DND-41 (cell line): ENCODE measurements at places on chromosomes 11 and 22.

DNA sequence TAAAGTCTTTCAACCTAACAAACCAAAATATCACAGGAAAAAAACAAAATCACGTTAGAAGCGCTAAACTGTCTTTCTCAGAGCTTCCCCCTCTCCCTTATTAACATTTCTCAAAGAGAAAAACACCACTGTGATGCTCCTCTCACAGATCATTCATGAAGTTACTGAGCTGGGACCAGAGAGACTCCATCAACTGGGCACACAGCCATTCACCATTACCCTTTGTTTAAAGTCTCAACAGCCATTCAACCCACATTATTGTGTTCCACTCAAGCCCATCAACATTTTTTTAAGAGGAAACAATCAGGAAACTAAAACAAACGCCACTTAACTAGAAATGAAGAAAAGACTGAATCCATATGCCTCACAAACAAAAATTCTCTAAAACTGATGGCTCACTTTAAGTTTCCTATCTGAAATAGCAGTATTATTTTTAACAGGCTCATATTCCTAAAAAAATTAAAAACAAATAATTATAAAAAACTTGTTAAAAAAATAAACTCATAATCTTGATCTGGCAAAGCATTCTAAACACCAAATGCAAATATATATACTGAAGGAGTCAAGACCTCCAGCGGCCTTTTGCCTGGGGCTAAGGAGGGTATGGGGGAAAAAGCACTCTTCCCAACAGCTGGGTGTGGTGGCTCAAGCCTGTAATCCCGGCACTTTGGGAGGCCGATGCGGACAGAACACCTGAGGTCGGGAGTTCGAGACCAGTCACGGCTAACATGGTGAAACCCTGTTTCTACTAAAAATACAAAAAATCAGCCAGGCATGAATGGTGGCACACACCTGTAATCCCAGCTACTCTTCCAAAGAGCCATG, 14.0 kb downstream of the CELF1 start:
- H3K4me3 ChIP-seq: no peak overlapping the region
- H3K27me3 ChIP-seq: no peaks in the 10 kb centered on the region
- H3K36me3 ChIP-seq: peaks cover 33% of the 10 kb centered on the region; the same call in 1 of the 2 replicates

DNA sequence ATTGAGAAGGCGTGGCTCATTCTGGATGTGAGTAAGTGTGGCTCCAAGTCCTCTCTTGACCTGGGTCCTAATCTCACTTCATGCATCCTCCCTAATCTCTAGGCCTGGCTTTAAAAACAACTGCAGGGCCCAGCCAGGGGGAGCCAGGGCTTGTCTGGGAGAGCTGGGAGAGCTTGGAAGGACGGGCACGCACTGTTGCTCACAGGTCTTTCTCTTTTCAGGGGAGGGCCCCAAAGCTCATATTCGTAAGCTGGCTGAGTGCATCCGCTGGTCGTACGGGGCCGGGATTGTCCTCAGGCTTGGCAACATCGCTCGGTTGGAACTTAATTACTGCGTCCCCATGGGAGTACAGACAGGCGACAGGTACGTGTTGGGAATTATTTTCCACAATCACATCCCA, 34.1 kb upstream of the PARVB start:
- DNase-seq: no peak
- H3K36me3 ChIP-seq: peaks cover 85% of the 10 kb centered on the region
- no peak overlapping the region for H3K4me3 ChIP-seq
- H3K27me3 ChIP-seq: no peaks in the 10 kb centered on the region

- no peaks in the 10 kb centered on the region for H3K4me1 ChIP-seq
- no peaks in the 10 kb centered on the region for H3K36me3 ChIP-seq
- H3K27me3 ChIP-seq: no peaks in the 10 kb centered on the region
- no peak overlapping the region for H3K27ac ChIP-seq
Measured at GRCh38 chr11:82225502-82225901, 508.2 kb downstream of the FAM181B start.

DNA sequence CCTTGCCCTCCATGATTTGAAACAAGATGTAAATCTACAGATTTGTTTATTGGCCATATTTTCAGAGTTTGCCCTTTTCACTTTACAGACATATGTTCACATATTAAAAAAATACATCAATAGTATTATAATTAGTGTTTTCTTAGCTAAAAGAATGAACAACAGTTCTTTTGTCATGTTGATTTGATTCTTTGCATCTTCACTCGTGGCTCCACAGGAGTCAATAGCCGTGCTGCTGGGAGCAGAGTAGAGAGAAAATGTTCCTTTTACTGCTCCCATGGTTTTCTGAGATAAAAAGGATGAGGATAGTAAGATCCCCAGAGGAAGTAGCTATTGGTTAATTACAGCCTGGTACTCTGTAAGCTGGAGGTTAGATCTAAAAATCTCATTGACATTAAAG, 151.2 kb downstream of the PGR start:
- H3K4me3 ChIP-seq: no peak overlapping the region
- DNase-seq: no peak
- no peaks in the 10 kb centered on the region for H3K4me1 ChIP-seq
- no peaks in the 10 kb centered on the region for H3K27me3 ChIP-seq
- 0 out of 2 replicates have a peak, but pooled peaks cover 8% of the 10 kb centered on the region for H3K36me3 ChIP-seq

- no peak overlapping the region for H3K4me3 ChIP-seq
- no peak for DNase-seq
- H3K27ac ChIP-seq: no peak overlapping the region
- no peaks in the 10 kb centered on the region for H3K36me3 ChIP-seq
- H3K27me3 ChIP-seq: peaks cover 13% of the 10 kb centered on the region
Measured at GRCh38 chr11:133977067-133977677, 20.4 kb upstream of the IGSF9B start.

DNA sequence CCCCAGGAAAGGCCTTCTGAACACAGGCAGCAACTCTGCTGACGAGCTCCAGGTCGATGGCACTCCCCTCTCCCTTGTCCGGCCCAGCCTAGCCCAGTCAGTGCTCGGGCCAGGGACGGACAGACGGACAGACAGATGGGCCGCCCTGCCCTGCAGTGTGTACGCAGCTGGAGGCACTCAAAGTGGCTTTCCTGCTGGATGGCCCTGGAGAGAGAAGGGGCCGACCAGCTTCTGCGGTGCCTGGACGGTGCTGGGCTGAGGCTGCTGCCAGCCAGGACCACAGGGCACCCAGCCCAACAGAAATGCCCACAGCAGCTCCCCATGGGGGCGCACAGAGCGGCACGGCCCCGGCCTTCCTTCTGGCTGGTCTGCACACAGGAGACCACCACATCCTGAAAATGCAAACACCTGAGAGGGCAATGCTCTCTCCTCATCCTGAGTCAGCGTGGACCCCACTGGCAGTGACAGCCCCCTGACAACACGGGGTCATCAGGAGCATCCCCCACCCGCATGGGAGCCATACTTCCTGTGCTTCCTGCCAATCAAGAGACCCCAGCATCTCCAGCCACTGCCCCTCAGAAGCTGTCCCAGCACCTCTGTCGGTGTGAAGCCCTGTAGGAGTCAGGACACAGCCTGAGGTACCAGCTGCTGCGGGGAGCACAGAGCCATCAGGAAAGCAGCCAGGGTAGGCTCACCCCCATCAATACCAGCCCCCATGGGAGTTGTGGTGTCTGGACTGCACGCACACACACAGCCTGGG, 692 bp upstream of the MOB2 start:
- no peaks in the 10 kb centered on the region for H3K27me3 ChIP-seq
- no peak overlapping the region for H3K27ac ChIP-seq

GRCh38 chr11:67666303-67666645, 8.1 kb downstream of the ALDH3B2 start:
- no peaks in the 10 kb centered on the region for H3K36me3 ChIP-seq
- H3K27ac ChIP-seq: peak overlapping the region; percentile 93
- peaks cover 50% of the 10 kb centered on the region for H3K4me1 ChIP-seq
- H3K27me3 ChIP-seq: no peaks in the 10 kb centered on the region
- DNase-seq: no peak
- H3K4me3 ChIP-seq: no peak overlapping the region

DNA sequence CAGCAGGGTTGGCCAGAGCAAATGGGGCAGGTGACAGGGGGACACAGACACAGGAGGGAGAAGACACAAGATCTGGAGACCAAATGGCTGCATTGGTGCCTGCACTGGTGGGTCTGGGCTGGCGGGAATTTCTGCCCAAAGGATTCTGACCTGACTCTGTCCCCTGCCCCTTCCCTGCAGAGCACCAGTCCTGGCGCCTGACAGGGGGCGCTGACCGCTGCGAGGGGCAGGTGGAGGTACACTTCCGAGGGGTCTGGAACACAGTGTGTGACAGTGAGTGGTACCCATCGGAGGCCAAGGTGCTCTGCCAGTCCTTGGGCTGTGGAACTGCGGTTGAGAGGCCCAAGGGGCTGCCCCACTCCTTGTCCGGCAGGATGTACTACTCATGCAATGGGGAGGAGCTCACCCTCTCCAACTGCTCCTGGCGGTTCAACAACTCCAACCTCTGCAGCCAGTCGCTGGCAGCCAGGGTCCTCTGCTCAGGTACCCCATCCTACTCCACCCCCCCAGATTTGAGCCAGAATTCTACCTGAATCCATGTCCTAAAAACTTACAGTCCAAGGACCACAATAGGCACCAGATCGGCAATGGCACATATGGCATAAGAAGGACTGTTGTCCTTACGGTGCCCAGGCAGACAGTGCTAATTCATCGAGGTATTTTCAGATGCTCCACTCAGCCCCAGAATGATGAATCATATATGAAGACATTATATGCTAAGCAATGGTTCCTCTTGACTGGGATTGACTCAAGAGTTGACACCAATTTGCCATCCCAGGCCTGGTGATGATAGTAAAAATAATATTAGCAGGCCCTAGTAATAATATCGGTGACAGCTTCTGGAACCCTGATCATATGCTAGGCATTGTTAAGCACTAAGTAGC, 38.2 kb downstream of the CD6 start:
- H3K4me1 ChIP-seq: no peaks in the 10 kb centered on the region
- no peak overlapping the region for H3K27ac ChIP-seq
- H3K27me3 ChIP-seq: peaks cover 8% of the 10 kb centered on the region
- no peak overlapping the region for H3K4me3 ChIP-seq
- H3K36me3 ChIP-seq: no peaks in the 10 kb centered on the region

- no peak overlapping the region for H3K27ac ChIP-seq
- no peaks in the 10 kb centered on the region for H3K4me1 ChIP-seq
- no peak overlapping the region for H3K4me3 ChIP-seq
- H3K36me3 ChIP-seq: peaks cover 15% of the 10 kb centered on the region; the same call in 1 of the 2 replicates
Measured at GRCh38 chr22:44955102-44955501, 54.7 kb downstream of the PHF21B start.
